ENCODE measurements at places on chromosomes 13 and 19.

DNA sequence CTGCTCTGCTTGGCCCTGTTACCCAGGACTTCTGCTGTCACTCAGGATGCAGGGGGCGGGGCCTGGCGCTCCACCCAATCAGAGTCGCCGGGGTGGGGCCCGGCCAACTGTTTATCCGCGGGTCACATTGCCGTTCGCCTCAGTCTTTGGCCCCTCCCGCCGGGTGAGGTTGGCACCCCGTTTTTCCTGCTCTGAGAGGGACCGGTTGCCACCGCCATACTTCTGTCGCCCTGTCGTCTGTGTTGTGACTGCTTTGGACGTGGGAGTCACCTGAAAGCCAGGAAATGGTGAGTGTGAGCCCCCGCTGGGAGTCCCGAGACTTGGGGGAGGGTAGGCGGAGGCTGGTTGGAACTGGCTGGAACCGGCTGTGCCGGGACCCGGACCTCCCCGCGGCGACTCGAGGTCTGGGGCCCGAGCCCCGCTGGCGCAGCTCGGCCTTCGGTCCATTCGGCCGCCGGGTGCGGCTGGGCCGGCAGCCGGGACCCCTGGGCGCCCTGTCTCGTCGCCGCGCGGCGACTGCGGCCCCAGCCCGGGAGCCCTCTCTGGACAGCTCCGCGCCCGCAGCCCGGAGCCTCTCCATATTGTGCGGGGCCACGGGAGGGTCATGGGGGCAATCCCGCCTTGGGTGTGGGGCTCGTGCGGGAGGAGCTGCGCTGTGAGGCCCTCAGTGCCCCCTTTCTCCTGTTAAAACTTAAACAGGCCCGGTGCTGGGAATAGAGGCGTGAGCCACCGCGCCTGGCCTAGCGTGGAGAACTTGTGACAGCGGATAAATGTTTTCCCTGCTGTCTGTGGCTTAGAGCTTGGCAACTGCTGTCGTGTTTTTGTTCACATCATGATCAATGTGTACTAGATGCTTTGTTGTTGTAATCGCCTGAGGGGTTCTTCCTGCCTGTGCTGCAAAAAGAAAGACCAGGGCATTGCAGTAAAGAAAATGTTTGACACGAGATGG lies at the start of gene ZNF844:
ZNF844 (plus strand) TSS at position 142 of the 949 bp plus-strand sequence; CDS start at position 285, 143 bp downstream.
- DNase-seq = peak; percentile 97

DNA sequence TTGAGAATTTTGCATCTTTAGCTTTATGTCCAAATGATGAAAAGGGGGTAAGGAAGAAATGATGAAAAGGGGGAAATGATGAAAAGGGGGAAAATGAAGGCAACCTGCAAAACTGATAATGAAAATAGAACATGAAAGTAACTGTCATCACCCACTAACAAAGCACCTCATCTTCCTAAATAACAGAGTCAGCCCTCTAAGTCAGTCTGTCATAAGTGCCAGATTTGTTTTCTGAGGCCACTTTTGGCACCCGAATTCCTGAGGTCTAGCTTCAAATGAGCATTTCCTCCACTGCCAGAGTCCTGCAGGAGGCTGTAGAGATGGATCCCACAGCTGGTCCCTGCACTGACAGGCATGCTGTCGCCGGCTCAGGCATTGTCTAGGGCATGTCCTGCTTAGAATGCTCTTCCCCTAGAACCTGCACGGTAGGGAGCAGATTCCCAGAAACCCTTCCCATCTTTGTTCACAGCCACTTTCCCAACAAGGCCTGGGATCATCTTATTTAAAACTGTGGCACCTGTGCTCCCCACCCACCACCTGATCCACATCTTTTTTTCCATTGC lies 25.3 kb downstream of the RAP2A start:
- DNase-seq = no peak

GRCh38 chr19:5893907-5894703 lies 9.5 kb downstream of the NDUFA11 start:
- no peak for DNase-seq

DNA sequence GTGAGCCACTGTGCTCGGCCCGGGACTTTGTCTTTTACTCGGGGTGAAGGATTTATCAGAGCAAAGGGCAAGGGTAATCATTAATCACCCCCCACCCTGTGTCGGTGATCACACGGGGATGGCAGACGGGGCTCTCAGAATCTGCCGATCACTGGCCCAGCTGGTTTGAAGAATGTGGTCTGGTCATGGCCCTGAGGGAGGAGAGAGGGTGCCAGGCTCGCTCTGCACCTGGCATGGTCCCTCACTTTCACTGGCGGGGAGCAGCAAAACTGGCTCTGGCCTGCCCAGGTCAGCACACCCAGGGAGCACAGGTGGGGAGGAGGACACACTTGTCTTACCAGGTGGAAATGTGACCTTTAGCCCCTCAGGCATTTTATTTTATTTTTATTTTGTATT lies 10.2 kb downstream of the REEP6 start:
- no peak for DNase-seq

GRCh38 chr19:39182174-39182505 lies 14.6 kb upstream of the NCCRP1 start:
- DNase-seq = no peak

GRCh38 chr13:50444726-50445125 lies 398.8 kb downstream of the DLEU7 start:
- DNase-seq = no peak

GRCh38 chr13:41652735-41653361 lies 195.5 kb downstream of the RGCC start:
- DNase-seq = no peak

All from right forelimb (tissue), 1 donor.